ENCODE measurements at places on chromosomes 2 and 18. TPM values are rescaled to one million over a fixed set of nuclear protein-coding genes. Genes with fewer than 3 reads are reported as not detected.

DNA sequence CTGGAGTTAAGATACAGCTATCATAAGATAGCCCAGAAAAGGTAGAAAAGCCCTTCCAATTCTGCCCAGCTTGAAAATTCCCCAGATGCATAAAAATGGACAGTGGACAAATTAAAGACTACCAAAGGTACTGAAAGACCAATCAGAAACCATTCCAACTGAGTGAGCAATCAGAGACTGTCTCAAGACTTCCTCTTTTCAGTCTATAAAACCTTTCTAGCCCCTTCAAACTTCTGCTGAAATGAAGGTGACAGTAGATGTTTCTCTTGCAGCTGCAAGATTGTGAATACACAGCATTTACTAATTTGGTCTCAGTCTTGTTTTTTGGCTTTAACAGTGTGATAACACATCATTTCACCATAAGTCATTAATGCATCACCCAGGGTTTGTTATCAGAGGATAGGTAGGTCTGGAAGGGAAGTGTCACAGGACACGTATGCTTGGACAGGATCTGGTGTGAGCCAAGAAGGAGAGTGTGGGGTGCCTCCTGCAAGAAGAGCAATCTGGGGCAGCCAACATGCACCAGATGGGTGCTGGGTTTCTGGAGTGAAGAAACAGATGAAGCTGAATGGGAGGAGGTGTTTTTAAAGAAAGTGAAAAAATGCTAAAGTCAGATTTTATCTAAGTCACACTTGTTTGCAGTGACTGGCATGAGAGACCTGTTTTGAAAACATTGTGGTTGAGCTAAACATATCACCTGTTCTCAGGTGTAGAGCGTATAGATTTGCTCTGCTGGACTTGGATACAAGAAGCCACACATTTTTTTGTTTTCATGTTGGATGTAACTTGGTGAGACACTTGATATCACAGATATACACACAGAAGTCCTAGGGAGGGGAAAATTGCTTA lies 75.3 kb upstream of the DDX18 start:
- H3K27ac ChIP-seq, result no peak overlapping the region
- H3K36me3 ChIP-seq, result no peaks in the 10 kb centered on the region
- H3K27me3 ChIP-seq, result no peaks in the 10 kb centered on the region
- H3K4me1 ChIP-seq, result no peaks in the 10 kb centered on the region
- no peak overlapping the region for H3K4me3 ChIP-seq
- no peak for DNase-seq

DNA sequence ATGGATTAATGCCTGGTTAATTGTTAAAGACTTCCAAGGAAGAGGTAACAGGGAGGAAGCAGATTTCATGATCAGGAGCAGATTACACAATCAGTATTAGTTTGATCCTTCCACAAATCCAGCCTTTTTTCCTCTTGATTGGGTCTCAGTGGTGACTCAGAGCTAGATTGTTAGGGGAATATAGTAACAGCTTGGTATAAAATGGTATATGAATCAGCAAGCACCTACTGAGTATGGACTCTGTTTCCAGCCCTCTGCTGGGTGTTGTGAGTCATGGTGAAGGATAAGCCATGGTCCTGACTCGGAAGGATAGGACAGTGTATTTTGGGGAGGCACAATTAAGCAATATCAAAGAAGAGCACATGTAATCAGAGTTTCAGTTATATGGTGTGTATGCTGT lies 272.4 kb upstream of the DPP10 start:
- no peaks in the 10 kb centered on the region for H3K27me3 ChIP-seq
- H3K4me1 ChIP-seq, result no peaks in the 10 kb centered on the region
- H3K36me3 ChIP-seq, result no peaks in the 10 kb centered on the region
- no peak overlapping the region for H3K27ac ChIP-seq
- H3K4me3 ChIP-seq, result no peak overlapping the region

GRCh38 chr18:54880395-54881105 lies 52.3 kb downstream of the RAB27B start:
- no peak overlapping the region for H3K4me3 ChIP-seq
- H3K36me3 ChIP-seq, result no peaks in the 10 kb centered on the region
- H3K27ac ChIP-seq, result no peak overlapping the region
- H3K27me3 ChIP-seq, result no peaks in the 10 kb centered on the region

- no peak overlapping the region for H3K4me3 ChIP-seq
- H3K27ac ChIP-seq, result no peak overlapping the region
- H3K4me1 ChIP-seq, result no peaks in the 10 kb centered on the region
- no peak for DNase-seq
Measured at GRCh38 chr2:107064750-107065149, 178.8 kb upstream of the ST6GAL2 start.

DNA sequence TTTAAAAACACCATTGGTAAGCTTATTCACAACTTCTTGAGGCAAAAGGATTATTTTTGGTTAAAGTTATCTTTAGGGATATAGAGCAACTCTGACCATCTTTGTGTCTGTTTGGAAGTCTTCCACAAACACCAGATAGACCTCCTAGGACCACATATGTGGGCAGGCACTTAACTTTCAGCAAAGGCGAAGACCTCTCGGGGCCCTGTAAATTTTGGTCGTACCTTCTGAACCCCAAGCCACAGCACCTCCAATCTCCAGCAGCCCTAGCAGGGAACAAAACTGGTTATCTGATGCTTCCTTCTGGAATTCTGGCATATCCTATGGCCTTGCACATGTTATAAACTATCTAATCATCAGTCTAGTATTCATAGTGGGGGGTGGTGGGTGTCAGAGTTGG lies 114.8 kb downstream of the MBD5 start:
- H3K4me3 ChIP-seq, result no peak overlapping the region
- no peaks in the 10 kb centered on the region for H3K36me3 ChIP-seq
- no peak overlapping the region for H3K27ac ChIP-seq
- H3K27me3 ChIP-seq, result no peaks in the 10 kb centered on the region
- peaks cover 4% of the 10 kb centered on the region for H3K4me1 ChIP-seq

DNA sequence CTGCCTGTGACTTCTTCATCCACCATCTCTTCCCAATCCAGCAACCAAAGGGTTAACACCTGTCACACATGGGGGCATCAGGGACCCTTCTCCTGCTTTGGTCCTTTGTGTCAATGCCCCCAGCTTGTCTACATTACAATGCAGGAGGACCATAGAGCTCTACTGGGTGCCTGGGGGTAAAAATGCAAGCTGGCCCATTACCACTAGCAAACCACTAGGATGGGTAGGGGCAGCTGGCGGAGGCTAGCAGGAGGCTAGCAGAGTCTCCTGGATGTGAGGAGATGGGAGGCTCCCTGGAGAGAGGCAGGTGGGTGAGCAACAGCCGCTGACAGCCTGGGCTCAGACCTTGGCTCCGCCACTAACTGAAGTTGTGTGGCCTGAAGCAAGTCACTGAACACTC lies 153.4 kb upstream of the SKOR2 start:
- no peaks in the 10 kb centered on the region for H3K4me1 ChIP-seq
- H3K4me3 ChIP-seq, result no peak overlapping the region
- no peaks in the 10 kb centered on the region for H3K27me3 ChIP-seq
- no peaks in the 10 kb centered on the region for H3K36me3 ChIP-seq

- no peak overlapping the region for H3K27ac ChIP-seq
- DNase-seq, result no peak
- no peaks in the 10 kb centered on the region for H3K4me1 ChIP-seq
- no peaks in the 10 kb centered on the region for H3K27me3 ChIP-seq
Measured at GRCh38 chr2:26523750-26524149, 45.8 kb upstream of the OTOF start.

Gene KIF5C
- 3.4 TPM for total RNA-seq

Gene WNT6
- 0.88 TPM for total RNA-seq

Gene C1QL2
- not detected for total RNA-seq

Gene RAB17
- total RNA-seq, result 3.7 TPM

All from aorta (tissue), 5 donors.